Stimulated activated CD4-positive, alpha-beta T cell treated with anti-CD3 and anti-CD28 coated beads, Interleukin-2, amount 100 ng/mL, for 24 hours (primary cell): ENCODE measurements at places on chromosomes 13 and 19.

- no peak for DNase-seq
These were observed 17.8 kb downstream of the GPR12 start for GRCh38 chr13:26742691-26743358.

DNA sequence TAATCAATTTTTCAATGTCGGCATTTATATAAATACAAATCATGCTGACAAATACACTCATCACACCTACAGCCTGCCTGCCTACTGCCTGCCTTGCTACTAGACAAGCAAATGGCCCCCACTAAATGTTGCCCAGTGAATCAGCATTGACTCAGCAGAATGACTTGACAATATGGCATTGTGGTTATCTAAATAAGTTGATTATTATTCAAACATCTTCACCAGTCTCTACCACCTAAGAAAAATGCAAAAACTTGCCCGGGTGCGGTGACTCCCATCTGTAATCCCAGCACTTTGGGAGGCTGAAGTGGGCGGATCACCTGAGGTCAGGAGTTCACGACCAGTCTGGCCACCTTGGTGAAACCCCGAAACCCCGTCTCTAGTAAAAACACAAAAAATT is 296.1 kb downstream of the PCDH9 start:
- DNase-seq = no peak

- peak; percentile 71 for DNase-seq
These were observed 3.2 kb downstream of the MIDN start for GRCh38 chr19:1251330-1252220.

GRCh38 chr19:19860756-19861390 is 4.8 kb upstream of the ZNF253 start:
- DNase-seq = peak; percentile 48

- DNase-seq = no peak
These were observed 92.4 kb upstream of the GPR183 start for GRCh38 chr13:99399623-99399974.

DNA sequence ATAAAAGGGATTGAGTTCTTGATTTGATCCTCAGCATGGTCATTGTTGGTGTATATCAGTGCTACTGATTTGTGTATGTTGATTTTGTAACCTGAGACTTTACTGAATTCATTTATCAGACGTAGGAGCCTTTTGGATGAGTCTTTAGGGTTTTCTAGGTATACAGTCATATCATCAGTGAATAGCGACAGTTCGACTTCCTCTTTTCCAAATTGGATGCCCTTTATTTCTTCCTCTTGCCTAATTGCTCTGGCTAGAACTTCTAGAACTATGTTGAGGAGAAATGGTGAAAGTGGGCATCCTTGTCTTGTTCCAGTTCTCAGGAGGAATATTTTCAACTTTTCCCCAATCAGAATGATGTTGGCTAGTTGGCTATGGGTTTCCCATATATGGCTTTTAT is 27.0 kb downstream of the POMP start:
- no peak for DNase-seq

GRCh38 chr19:12564016-12564664 is 12.9 kb upstream of the ZNF564 start:
- peak; percentile 97 for DNase-seq

DNA sequence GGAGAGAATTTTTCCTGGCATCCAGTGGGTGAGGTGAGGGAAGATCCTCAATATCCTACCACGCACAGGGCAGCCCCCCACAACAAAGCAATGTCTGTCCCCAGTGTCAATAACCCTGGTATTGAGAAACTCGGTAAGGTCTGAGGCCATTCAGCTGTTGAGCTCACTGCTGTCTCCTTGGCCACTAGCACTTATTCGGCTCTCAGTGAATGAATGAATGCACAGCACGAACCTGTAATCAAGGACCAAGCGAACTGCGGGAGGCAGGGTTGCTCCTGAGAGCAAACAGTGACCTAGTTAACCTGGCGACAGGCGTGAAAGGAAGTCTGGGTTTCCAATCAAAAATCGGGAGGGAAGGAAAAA is 640 bp downstream of the ZSCAN5A start:
- no peak for DNase-seq

DNA sequence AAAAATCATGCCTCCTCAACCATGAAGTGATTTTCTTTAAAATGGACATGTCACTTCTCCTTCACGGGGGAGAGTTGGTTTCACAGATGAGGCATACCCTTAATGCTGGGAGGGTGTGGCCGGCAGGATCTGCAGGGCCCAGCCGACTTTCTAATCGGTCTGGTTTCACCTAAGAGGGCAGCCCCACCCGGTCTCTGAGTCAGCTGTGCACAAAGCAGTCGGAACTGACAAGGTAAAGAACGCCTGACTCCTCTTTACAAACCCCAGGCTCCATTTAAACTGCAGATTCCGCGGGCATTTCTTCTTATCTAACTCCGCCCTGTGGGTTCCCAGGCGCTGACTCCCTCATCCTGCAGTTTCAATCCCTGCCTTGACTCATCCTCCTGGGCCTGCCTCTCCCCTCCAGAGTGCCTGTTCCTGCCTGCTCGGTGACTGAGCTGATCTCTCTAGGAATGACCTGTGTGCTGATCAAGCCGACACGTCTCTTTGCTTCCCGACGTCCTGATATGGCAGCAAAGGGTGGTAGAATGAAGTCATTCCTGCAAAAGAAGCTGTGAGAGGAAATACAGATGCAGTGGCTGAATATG is 63.4 kb downstream of the EFNB2 start:
- no peak for DNase-seq

GRCh38 chr13:28837111-28837510 is 17.0 kb downstream of the MTUS2 start:
- DNase-seq = no peak

DNA sequence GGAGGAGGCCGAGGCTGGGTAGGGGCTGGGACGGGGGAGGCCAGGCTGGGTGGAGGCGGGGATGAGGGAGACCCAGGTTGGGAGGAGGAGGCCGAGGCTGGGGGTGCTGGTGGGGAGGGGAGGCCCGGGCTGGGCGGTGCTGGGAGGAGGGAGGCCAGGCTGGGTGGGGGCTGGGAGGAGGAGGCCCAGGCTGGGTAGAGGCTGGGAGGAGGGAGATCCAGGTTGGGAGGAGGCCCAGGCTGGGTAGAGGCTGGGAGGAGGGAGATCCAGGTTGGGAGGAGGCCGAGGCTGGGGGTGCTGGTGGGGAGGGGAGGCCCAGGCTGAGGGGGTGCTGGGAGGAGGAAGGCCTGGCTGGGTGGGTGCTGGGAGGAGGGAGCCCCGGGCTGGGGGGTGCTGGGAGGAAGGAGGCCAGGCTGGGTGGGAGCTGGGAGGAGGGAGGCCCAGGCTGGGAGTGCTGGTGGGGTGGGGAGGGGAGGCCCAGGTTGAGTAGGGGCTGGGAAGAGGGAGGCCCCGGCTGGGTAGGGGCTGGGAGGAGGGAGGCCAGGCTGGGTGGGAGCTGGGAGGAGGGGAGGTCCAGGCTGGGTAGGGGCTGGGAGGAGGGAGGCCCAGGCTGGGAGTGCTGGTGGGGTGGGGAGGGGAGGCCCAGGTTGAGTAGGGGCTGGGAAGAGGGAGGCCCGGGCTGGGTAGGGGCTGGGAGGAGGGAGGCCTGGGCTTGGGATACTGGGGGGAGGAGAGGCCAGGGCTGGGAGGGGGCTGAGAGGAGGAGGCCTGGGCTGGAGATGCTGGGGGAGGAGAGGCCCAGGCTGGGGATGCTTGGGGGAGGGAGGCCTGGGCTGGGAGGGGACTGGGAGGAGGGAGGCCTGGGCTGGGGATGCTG is 10.7 kb downstream of the TPGS1 start:
- DNase-seq = no peak

- peak; percentile 64 for DNase-seq
These were observed 50.4 kb downstream of the MYO9B start for GRCh38 chr19:17125728-17126677.

DNA sequence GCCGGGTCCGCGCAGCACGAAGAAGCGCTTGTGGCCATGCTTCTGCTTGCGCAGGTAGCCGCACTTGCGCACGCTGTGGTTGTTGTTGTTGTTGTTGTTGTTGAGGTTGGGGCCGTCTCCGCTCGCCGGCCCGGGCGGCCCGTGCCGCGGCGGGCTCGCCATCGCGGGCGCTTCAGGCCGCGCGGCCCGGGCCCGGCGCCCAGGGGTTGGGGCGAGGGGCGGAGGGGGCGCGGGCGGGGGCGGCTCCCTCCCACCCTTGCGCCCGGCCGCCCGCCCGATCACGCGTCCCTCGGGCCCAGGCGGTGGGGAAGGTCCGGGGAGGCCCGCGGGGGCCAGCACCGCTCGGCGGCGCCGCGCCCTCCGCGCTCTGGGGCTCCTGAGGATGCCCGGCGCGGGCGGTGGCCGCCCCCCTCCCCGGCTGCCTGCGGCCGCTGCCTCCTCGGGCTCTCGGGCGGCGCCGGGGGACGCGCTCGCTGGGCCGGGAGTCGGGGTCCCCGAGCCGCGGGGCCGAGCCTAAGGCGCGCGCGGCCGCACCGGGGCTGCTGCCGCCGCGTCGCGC is 412 bp downstream of the IRS2 start:
- DNase-seq = peak; percentile 19

GRCh38 chr19:4108767-4109625 is 14.9 kb downstream of the MAP2K2 start:
- DNase-seq = peak; percentile 55

DNA sequence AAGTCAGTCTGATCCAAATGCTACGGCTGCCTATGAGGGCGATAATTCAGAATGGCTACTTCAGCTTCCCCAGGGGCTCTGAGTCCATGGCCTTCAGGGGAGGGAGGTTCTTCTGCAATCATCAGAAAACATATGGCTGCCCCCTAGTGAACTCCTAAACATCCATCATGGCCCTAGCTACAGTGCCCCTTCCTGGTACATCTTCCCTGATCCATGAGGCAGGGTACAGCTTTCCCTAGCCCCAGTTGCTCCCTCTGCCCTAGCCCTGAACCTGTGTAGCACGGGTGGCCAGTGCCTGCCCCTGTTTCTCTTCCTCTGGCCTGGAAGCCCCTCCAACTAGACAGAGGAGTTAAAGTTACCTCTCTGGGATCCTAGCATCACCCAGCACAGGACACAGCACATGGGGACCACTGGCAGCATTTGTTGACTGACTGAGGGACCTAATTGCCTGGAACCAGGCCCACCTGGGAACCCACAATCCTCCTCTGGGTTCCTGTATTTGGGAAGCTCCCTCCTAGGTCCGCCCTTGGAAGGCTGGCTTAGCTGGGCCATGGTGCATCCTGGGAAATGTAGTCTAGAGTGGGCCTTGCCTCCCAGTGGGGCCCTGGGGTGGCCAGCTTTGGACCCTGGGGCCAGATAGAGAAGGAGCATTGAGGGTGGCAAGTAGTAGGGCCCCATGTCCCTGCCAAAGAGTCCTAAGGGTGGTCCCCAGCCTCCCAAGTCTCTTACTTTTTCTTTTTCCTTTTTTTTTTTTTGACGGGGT is 17.7 kb upstream of the SEMA6B start:
- DNase-seq = no peak

GRCh38 chr19:30671622-30672051 is 299.5 kb downstream of the ZNF536 start:
- DNase-seq = no peak

GRCh38 chr13:51786425-51787265 is 17.3 kb downstream of the DHRS12 start:
- DNase-seq = no peak

GRCh38 chr13:44770951-44771350 is 194.8 kb upstream of the TSC22D1 start:
- no peak for DNase-seq

DNA sequence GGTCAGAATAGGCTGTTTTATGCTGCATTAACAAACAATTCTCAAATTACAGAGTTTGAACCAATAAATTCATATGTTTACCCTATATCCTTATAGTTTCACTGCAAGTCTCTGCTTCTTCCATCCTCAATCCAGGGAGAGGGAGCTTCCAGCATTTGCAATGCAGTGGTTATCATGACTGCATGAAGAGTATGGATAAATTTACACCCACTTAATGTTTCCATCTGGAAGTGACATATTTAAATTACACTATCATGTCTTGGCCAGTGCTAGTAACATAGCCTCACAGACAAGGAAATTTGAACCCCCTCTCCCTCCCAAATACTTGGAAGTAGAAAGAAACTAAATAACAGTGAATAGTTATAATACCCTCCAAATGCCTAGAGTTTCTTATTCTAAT is 33.5 kb upstream of the UFM1 start:
- DNase-seq = no peak

- DNase-seq = no peak
These were observed 9.6 kb downstream of the RAB11B start for GRCh38 chr19:8399681-8400188.

DNA sequence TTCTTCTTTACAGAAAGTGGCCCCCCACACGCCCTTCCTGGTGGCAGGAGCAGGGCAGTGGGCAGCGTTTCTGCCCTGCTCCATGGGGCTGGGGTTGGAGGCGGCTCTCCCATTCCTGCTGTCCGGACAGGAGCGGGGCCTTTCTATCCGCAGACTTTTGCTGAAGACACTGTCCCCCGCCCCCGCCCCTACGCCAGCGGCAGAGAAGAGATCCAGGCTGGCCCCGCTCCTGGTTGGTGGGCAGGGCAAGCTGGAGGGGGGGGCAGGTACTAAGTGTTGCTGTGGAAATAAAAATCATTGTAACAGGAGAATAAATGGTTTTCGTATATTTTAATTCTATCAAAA is 81.7 kb downstream of the ZNF429 start:
- no peak for DNase-seq

DNA sequence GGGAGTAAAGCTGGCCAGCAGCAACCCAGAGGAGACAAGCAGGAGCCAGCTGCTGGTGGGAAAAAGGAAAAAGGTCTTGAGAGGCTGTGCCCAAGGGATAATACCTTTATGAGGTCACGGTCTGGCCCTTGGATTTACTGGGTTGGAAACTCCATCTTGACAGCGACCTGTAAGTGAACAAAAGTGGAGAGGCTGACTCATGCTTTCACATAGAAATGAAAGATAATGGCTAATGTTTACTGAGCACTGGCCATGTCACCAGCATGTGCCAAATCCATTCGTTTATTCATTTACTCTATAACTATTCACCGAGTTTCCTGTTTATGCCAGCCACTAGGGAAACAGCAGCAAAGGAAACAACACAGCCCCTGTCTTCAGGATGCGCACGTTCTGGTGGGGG is 4.7 kb downstream of the VRK3 start:
- DNase-seq = no peak

DNA sequence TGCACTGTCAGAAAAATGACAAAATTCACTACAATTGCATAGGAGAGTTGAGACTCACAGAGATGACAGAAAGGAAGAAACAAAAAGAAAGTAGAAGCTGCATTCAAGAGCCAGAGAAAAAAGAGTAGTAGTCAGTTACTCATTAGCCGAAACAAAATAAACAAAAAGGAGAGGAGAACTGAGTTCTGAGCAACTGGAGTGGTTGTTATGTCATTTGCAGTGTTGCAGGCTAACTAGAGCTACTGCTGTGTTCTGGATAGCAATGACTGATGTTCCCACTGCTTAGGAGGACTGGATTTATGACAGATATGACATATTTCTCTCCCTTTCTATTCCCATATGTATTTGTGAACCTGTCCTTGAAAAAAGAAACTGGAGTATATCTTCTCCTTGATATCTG is 482.6 kb downstream of the RFC3 start:
- no peak for DNase-seq

GRCh38 chr19:56319991-56320390 is 5.4 kb upstream of the ZSCAN5A start:
- no peak for DNase-seq

DNA sequence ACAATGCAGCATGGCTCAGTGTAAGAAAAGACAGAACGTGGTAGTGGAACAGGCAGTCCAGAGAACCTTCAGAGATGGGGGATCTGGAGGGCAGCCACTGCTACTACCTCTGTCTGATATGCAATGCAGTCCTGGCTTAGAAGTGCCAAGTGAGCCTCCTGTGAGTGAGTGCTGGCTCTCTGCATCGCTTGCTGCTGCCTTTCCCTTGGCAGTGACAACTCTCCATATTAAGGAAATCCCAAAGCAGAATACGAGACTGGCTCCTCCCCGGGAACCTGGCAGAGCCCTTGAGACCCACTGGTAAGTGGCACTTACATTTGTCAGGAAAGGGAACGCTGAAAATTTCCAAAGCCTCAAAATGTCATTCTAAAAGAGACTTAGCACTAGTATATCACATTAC is 7.5 kb downstream of the DOCK9 start:
- no peak for DNase-seq
